ENCODE measurements at places on chromosomes 2 and 18. TPM values are rescaled to one million over a fixed set of nuclear protein-coding genes. Genes with fewer than 3 reads are reported as not detected.

GRCh38 chr2:106789185-106789584 is 96.8 kb downstream of the ST6GAL2 start:
- H3K4me3 ChIP-seq = no peak overlapping the region
- no peaks in the 10 kb centered on the region for H3K4me1 ChIP-seq
- H3K27ac ChIP-seq = no peak overlapping the region
- no peaks in the 10 kb centered on the region for H3K36me3 ChIP-seq
- no peaks in the 10 kb centered on the region for H3K27me3 ChIP-seq
- no peak for DNase-seq

Gene RBM44
- polyA plus RNA-seq = not detected

- DNase-seq = no peak
- H3K27ac ChIP-seq = no peak overlapping the region
- H3K4me1 ChIP-seq = peaks cover 23% of the 10 kb centered on the region
- no peaks in the 10 kb centered on the region for H3K27me3 ChIP-seq
- no peak overlapping the region for H3K4me3 ChIP-seq
- peaks cover 16% of the 10 kb centered on the region for H3K36me3 ChIP-seq
Measured at GRCh38 chr2:100880730-100881129, 60.8 kb downstream of the NPAS2 start.

- peak; percentile 27 for DNase-seq
- H3K36me3 ChIP-seq = no peaks in the 10 kb centered on the region
- no peak overlapping the region for H3K4me3 ChIP-seq
- H3K27me3 ChIP-seq = no peaks in the 10 kb centered on the region
Measured at GRCh38 chr2:206708286-206708685, 9.9 kb downstream of the DYTN start.

DNA sequence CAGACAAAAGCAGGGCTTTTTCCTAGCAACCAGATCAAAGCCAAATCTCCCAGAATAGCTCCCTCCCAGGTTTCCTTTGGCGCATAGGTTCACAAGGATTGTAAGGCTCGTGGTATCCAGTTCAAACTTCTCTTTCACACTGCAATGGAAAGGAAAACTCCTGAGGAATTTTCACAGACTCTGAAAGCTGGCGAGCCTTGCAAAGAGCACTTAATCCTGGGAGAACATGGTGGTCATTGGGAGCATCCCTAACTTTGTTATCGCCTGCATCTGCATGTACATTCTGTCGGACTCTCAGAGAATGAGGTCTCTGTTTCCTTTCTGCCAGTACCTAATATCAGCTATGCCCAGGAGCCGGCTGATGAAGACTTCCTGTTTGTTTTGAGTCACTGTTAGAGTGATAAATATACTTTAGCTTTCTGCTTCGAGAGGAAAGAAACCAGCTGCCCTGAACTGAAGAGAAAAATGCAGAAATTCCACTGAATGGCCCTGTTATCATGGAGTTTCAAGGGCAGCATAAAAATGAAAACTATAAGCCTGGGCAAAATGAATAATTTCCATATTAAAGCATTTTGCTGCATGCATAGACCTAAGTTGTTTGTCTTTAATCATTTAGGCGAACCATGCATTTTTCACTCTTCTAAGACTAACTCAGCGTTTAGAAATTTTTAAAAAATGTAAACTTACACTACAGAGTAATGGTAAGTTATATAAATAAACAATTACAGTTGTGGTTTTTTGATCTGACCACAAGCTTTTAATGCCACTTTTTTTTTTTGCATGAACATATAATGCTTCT is 76.4 kb upstream of the ZEB2 start:
- H3K27me3 ChIP-seq = no peaks in the 10 kb centered on the region
- no peaks in the 10 kb centered on the region for H3K4me1 ChIP-seq
- H3K4me3 ChIP-seq = no peak overlapping the region
- H3K36me3 ChIP-seq = no peaks in the 10 kb centered on the region
- peak overlapping the region; percentile 58 for H3K27ac ChIP-seq

All from small intestine (tissue), 16 donors.